ENCODE measurements at places on chromosomes 12 and 14.

- no peak for DNase-seq
Measured at GRCh38 chr14:52678591-52678990, 16.8 kb downstream of the ERO1A start.

DNA sequence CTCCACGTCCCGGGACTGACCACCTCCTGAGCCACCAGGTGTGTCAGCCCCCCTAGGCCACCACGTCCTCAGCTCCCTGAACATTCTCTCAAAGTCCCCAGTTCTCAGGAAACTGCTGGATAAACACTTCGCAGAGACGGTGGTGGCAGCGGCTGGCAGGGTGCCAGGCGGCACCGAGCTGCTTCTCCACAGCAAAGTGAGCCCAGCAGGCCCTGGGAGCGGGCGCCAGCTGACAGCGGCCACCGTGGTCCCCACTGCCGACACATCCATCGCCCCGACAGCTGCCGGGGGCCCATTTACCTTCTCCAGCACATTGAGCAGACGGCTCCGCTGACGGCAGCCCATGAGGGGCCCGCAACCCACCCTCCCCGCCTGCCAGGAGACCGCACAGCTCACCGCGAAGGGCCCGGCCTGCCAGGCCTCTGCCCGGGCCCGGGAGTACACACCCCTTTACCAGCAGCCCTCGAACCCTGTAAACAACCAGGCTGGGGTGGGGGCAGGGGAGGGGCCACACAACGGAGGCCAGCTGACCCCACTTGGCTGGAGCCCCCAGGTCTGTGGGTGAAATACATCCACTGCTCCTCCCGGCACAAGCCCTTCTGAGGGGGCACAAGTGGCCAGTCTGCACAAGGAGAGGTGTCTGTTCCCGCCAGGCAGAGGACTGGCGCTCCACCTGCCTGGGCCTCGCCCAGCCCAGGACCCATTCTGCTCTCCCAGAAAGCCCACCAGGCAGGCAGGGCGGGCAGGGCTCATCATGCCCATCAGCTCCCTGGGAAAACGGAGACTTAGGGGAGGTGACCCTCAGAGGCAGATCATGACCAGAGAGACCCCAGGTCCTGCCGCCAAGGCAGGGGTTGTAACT, 10.5 kb downstream of the AKT1 start:
- DNase-seq, result no peak

GRCh38 chr12:63846238-63846967, 1.9 kb downstream of the SRGAP1 start:
- no peak for DNase-seq

- DNase-seq, result no peak
Measured at GRCh38 chr12:8698879-8699278, 1.1 kb downstream of the RIMKLB start.

DNA sequence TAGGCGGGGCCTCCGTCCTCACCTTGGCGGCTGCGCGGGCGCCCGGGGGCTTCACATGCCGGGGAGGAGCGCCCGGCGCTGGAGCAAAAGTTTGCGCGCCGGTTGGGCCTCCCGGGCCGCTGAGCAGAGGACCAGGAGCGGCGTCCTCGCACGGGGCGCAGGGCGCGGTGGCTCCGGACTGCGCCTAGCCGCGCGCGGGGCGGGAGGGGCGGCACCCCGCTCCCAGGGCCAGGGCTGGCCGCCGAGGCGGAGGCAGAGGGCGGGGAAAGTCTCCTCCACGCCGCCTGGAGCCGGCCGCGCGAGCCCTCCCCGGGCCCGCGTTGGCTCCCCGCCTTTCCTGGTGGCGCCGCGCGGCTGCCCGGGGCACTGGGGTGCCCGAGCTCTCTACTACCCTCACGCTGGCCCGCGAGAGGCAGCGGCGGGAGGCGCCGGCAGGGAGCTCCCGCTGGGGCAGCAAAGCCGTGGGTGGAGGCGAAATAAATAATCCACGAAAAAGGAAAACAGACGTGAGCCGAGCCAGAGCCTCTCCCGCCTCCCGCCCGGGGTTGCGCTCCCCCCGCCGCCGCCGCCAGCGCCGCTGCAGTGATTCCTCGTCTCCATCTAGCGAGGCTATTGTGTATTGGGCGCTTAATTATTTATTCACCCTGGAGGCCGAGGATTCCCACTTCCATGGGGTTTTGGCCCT, 400 bp upstream of the PRIMA1 start:
- no peak for DNase-seq

- DNase-seq, result no peak
Measured at GRCh38 chr12:82838131-82838551, 151.4 kb downstream of the TMTC2 start.

GRCh38 chr12:32139064-32139421, 32.4 kb downstream of the BICD1 start:
- DNase-seq, result peak; percentile 25

- no peak for DNase-seq
Measured at GRCh38 chr12:111454716-111455447, 49.2 kb downstream of the SH2B3 start.

DNA sequence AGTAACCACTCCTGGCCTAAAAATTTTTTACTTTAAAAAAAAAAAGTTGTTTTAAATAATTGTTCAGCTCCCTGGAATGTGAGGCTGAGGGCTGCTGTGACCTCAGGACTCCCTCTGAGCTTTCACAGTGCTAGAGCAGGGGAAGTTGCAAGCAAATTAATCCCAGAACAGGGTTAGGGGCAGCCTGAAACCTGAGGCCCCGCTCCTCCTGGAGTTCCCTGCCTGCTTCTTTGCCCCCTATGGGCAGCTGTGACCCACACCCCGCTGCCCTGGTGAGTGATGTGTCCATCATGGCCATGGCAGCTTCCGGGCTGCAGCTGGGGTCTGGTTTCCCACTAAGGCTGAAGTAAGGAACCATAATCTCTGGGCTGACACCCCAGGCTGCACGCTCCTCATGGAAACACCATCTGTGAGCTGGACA, 9.5 kb downstream of the RITA1 start:
- no peak for DNase-seq

DNA sequence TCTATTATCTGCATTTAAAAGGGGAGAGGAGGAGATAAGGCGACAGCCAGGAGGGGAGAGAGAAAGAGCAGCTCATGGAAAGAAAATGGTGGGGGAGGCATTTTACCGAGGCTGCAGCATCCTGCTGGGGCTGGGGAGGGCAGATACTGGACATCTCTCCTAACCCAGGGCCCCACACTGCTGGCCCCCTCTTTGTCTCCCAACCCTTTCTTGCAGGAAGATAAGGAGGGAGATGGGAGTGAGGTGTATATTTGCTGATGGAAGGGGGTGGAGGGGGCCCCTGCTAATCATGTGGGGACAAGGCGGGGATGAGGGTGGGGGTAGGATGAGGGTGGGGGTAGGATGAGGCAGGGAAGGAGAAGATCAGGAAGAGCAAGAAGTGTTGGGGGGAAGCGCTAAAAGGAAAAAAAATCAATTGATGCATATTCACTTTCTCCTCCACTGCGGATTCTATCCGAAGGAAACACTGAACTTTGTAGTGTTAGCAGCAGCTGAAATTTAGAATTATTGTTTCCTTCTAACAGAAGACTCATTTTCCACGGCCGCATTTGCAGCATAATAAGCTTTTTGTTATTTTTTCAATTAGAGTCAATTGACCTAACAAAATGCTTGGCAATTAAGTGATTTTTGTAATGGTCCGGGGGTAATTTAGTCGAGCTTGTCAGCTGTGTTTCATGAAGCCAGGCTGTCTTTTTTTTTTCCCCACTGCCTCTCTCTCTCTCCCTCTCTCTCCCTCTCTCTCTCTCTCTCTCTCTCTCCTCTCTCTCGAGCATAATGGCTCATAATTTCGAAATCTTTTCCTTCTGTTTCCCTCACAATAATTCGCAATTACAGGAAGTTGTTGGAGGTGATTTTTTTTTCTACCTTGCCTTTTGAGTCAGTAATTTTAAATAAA, 1134.6 kb downstream of the BCL11B start:
- no peak for DNase-seq

DNA sequence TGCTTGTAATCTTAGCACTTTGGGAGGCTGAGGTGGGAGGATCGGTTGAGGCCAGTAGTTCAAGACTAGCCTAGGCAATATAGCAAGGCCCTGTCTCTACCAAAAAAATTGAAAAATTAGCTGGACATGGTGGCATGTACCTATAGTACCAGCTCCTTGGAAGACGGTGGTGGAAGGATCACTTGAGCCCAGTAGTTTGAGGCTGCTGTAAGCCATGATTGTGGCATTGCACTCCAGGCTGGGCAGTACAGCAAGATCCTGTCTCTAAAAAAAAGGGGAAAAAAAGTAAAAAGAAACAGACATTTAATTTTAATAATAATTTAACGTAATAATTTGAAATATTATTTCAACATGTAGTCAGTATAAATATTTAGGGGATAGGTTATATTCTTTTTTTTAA, 16.1 kb downstream of the MON2 start:
- DNase-seq, result no peak

GRCh38 chr12:105613887-105614286, 283.4 kb downstream of the C12orf75 start:
- no peak for DNase-seq

- DNase-seq, result no peak
Measured at GRCh38 chr14:102750376-102750775, 26.9 kb upstream of the TRAF3 start.

DNA sequence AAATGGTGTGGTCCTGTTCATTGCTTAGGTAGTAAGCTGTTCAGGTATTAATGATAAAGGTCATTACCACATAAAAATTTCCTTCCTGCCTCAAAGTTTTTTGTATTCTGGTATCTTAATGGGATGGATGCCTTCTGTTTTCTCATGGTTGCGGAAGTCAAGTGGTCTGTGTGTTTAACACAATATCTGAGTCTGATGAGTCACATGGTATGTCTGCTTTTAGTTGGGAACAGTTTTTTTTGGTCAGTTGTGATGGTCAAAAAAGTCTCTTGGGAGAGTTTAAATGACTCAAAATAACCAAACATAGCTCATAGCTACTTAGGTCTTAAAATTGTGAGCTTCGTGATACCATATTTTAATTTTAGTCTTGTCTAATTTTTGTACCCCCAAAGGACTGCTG, 40.7 kb downstream of the STK38L start:
- no peak for DNase-seq

DNA sequence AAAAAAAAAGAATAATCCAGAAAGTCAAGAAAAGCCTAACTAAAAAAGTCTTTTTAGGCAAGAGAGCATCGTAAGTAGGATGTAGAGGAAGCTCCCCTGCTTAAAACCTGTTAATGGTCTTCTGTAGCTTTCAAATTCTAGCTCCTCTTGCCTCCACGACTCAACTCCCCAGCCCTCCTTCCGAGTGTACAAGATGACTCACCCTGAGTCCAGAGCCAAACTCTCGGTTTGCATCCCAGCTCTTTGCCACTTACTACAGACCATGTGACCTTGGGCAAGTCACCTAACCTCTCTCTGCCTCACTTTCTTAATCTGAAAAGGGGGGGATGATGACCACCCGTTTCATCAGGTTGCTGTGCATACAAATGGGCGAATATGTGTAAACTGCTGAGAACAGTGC, 460.4 kb downstream of the DPF3 start:
- no peak for DNase-seq

- no peak for DNase-seq
Measured at GRCh38 chr12:123067654-123068053, 83.2 kb downstream of the PITPNM2 start.

DNA sequence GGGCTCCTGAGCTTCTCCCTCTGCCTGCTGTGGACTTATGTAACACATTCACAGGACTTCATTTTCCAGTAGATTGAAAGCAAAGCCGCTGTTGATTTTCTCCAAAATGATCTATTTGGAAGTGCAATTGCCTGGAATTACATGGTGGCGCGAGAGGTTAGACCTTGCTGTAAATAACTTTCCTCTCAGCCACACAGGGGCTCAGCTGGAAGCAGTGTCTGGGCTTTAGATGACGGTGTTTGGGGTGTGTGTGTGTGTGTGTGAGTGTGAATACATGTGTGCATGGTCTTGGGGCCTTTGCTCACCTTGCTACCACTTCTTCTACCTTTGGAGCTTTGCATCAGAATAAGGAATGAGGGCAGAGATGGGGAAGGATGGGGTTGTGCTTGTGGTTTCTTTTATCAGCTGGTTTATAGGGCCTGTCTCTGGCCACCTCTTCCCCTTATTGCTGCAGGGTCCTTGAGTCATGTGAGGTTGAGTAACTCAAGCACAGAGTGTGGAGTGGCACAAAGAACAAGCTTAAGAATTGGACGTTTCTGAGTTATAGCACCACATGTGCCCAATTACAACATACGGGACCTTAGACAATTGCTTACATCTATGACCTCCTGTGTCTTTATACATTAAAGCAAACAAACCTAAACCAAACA, 280.6 kb downstream of the NRXN3 start:
- no peak for DNase-seq

GRCh38 chr14:103014466-103015228, 42.7 kb downstream of the CDC42BPB start:
- no peak for DNase-seq
